ENCODE measurements at places on chromosomes 6 and 20.

- H3K36me3 ChIP-seq = no peaks in the 10 kb centered on the region
- H3K4me3 ChIP-seq = no peak overlapping the region
- DNase-seq = no peak
- no peaks in the 10 kb centered on the region for H3K4me1 ChIP-seq
Measured at GRCh38 chr6:111703723-111704122, 98.0 kb upstream of the TRAF3IP2 start.

DNA sequence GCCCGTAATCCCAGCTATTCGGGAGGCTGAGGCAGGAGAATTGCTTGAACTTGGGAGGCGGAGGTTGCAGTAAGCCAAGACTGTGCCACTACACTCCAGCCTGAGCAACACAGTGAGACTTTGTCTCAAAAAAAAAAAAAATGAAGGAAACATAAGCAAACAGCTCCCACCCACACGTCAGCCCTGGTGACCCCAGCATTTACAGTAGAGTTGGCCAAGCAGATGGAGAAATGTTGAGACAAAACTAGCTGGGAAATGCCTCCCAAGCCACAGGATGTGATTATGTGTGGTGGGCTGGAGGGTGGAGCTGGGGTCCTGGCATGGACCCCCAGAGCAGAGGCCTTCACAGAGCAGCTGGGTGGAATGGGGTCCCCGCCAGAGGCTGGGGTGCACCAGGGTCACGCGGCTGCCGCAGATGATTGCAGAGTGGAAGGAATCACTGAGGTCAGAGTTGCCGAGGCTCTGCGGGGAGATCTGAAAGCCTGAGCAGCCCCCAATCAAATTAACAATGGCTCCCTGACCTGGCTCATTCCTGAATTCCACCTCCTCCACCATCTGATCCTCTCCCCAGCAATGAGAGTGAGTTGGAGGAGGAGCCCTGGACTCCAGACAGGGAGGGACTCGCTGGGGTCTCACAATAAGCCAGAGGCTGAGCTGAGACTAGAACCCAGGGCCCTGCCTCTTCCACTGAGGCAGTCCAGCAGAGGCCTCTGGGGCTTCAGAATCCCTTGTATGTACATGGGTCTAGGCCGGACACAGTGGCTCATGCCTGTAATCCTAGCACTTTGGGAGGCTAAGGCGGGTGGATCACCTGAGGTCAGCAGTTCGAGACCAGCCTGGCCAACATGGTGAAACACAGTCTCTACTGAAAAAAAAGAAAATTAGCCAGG, 34.7 kb upstream of the TGM2 start:
- no peak for DNase-seq
- H3K36me3 ChIP-seq = no peaks in the 10 kb centered on the region
- no peaks in the 10 kb centered on the region for H3K4me1 ChIP-seq
- H3K27me3 ChIP-seq = peaks cover 24% of the 10 kb centered on the region
- H3K27ac ChIP-seq = no peak overlapping the region
- H3K4me3 ChIP-seq = no peak overlapping the region

- H3K27me3 ChIP-seq = peaks cover 96% of the 10 kb centered on the region
- no peaks in the 10 kb centered on the region for H3K36me3 ChIP-seq
- H3K4me3 ChIP-seq = no peak overlapping the region
- H3K4me1 ChIP-seq = no peaks in the 10 kb centered on the region
- DNase-seq = no peak
Measured at GRCh38 chr20:63086421-63087235, 79.9 kb upstream of the BHLHE23 start.

DNA sequence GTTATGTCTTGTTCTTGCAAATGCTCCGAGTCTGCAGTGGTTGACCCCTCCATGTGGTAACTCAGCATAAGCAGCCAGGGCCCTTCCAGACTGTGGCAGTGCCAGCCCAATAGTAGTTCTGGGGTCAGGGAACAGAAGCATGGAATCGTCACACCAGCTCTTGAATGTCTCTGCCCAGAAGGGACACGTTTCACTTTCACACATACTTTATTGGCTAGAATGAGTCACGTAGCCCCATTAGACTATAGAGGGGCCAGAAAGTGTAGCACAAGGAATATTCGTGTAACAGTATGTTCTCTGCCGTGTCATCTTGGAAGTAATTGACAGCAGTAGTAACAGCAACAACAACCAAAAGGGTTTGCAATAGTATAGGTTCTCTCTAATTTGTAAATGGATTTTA, 254.7 kb downstream of the FARS2 start:
- no peaks in the 10 kb centered on the region for H3K27me3 ChIP-seq
- no peak for DNase-seq
- H3K27ac ChIP-seq = no peak overlapping the region
- peaks cover 15% of the 10 kb centered on the region for H3K4me1 ChIP-seq
- H3K36me3 ChIP-seq = no peaks in the 10 kb centered on the region

DNA sequence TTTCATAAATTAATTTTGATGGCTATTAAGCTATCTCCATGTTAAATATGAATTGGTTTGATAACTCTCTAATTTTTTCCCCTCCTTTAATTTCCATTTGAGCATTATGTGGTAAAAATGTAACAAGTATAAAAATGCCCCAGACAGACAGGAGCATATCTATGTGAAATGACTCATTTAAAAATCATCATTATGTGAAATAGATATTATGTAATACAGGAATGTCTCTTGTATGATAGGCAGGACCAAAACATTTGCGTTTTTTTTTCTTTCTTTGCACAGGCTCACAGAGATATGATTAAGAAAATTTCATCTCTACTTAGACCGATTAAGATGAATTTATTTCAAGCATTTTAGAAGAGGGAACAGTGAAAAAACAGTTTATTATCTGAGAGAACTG, 95.8 kb downstream of the AKAP7 start:
- no peak overlapping the region for H3K4me3 ChIP-seq
- H3K27ac ChIP-seq = peak overlapping the region; percentile 65
- no peaks in the 10 kb centered on the region for H3K36me3 ChIP-seq
- DNase-seq = no peak
- peaks cover 73% of the 10 kb centered on the region for H3K4me1 ChIP-seq

DNA sequence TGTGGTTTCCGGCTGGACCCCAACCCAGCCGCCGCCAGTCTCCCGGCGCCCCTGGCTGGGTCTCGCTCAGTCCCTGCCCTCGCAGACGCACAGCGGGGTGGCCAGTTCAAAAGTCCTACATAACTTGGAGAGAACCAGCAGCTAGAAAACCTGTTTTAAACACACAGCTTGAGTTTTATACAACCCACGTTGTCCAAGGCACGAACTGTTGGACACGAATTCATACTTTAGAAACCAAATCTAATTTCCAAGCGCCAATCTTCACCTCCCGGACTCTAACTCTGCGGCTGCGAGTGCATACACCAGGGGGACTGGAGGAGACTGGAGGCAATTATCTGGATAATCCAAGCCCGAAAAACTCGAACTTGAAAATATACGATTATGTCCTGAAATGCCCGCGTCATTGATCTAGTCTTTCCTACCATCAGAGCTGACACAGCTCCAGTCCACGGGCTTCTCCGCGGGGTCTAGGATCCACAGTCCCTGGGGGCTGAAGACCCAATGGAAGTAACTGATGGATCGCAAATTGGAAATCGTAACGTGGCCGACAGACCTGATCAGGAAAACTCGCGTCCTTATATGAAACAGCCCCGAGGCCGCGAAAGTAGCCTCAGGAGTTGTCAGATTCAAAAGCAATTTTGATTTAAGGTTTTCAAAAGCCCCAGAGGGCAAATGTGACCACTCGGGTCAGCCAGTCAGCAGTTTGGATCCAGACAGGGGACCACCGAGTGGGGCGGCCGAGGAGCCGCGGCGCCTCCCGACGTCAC, 843 bp upstream of the HEY2 start:
- peak overlapping the region; percentile 66 for H3K4me3 ChIP-seq
- peaks cover 10% of the 10 kb centered on the region for H3K4me1 ChIP-seq
- H3K27me3 ChIP-seq = peaks cover 82% of the 10 kb centered on the region
- H3K36me3 ChIP-seq = no peaks in the 10 kb centered on the region
- H3K27ac ChIP-seq = no peak overlapping the region
- peak; percentile 49 for DNase-seq

DNA sequence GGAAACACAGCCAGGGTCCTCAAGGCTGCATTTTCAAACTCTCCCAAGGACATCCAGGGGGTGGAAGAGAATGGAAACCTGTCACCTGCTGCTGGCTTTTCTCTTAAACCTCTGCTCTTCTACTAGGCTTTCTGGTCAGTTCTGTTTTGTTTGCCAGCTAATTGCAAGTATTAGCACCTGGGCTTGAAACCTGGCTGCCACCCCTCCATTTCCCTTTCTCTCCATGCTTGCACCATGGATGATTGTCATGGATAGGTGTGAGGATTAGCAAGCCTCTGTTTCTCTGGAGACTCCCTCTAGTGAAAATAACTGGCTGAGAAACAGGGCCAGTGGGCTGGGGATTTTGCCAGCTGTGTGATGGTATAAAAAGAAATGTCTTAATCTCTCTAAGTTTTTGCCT, 33.0 kb upstream of the GPR6 start:
- peaks cover 42% of the 10 kb centered on the region for H3K27me3 ChIP-seq
- no peak overlapping the region for H3K27ac ChIP-seq
- DNase-seq = no peak
- H3K4me3 ChIP-seq = no peak overlapping the region

DNA sequence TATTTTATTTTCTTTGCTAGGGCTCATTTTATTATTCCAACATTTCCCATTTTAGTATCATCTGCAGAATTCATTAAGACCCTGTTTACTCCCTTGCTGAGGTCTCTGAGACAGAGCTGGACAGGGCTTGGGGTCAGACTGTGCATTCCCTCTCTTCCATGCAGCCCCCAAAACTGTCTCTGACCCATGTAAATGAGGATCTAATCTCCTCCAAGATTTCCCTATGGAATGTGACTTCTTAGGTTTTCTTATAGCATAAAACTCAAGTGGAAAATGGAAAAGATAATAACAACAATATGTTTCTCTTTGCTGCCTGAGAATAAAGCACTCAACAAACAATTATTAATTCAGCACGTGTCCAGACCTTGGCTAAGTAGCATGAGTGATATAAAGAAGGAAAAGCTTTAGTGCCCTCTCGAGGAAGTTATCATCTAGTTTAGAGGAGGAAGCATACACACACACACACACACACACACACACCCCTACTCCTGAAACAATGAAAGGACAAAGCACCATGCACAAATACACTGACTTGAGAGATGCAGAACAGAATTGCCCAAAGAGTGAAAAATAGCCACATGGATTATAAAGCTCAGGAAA, 815.5 kb downstream of the BCKDHB start:
- H3K36me3 ChIP-seq = no peaks in the 10 kb centered on the region
- no peaks in the 10 kb centered on the region for H3K27me3 ChIP-seq
- no peaks in the 10 kb centered on the region for H3K4me1 ChIP-seq
- peak; percentile 4 for DNase-seq

- no peak overlapping the region for H3K27ac ChIP-seq
- no peaks in the 10 kb centered on the region for H3K36me3 ChIP-seq
- no peaks in the 10 kb centered on the region for H3K27me3 ChIP-seq
- H3K4me1 ChIP-seq = no peaks in the 10 kb centered on the region
Measured at GRCh38 chr6:80478030-80478429, 371.6 kb downstream of the BCKDHB start.

GRCh38 chr6:96032661-96033060, 16.9 kb downstream of the FUT9 start:
- peak; percentile 26 for DNase-seq
- H3K36me3 ChIP-seq = no peaks in the 10 kb centered on the region
- H3K27ac ChIP-seq = no peak overlapping the region
- H3K4me3 ChIP-seq = no peak overlapping the region
- no peaks in the 10 kb centered on the region for H3K4me1 ChIP-seq

DNA sequence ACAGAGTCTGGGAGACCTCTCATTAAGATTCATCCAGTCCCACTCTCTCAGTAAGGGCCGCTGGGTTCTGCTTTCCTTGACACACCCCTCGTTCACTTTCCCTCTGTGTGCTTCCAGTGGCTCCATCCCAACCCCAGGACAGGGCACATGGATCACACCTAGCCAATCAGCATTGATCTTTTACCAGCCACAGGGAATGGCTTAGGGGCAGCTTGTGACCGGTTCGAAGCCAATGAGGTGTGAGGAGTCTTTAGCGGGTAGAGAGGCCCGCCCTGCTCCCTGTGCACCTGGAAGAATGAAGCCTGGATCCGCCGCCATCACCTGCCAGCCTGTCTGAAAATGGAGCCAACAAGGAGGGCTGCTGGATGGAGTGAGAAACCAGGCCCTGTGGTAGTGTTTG, 35.2 kb upstream of the OVOL2 start:
- H3K4me1 ChIP-seq = no peaks in the 10 kb centered on the region
- H3K27me3 ChIP-seq = peaks cover 3% of the 10 kb centered on the region
- H3K27ac ChIP-seq = no peak overlapping the region
- DNase-seq = no peak
- no peak overlapping the region for H3K4me3 ChIP-seq

- no peaks in the 10 kb centered on the region for H3K27me3 ChIP-seq
- H3K27ac ChIP-seq = no peak overlapping the region
- H3K4me3 ChIP-seq = no peak overlapping the region
- H3K4me1 ChIP-seq = no peaks in the 10 kb centered on the region
- no peaks in the 10 kb centered on the region for H3K36me3 ChIP-seq
Measured at GRCh38 chr20:6471871-6472270, 295.6 kb upstream of the BMP2 start.
